ENCODE measurements at places on chromosomes 7 and 10. TPM values are rescaled to one million over a fixed set of nuclear protein-coding genes. Genes with fewer than 3 reads are reported as not detected.

- DNase-seq = peak; percentile 54
These were observed 145.2 kb downstream of the ARID5B start for GRCh38 chr10:62046522-62047227.

GRCh38 chr7:114939484-114940097, 17.7 kb downstream of the MDFIC start:
- peak; percentile 38 for DNase-seq

- no peak for DNase-seq
These were observed 606.3 kb upstream of the C7orf33 start for GRCh38 chr7:147984265-147984664.

DNA sequence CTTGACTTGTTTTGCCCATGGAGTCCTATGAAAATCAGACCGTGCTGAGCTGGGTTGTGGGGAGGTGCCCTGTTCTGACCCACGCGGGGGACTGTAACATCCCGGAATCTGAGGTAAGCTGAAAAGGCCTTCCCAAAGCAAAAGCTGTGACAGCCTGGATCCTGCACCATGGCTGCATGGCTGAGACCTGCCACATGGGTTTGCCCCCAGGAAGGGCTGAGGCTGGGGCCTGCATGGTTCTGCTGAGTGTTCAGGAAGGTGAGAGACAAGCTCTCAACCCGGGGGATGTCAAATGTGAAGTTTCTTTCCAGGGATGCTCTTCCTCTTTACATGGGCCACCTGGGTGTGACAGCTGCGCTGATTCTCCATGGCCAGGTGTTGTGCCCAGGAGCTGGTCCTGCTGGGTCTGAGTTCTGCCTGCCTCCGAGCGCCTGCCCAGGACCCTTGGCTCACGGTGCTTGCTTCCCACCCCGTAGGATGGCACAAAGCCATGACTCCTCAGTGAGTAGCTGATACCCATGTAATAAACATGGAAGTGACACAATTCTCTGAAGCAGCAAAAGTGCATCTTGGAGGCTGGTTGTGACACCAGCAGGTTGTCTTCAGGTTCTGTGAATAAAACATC, 58.3 kb downstream of the VIPR2 start:
- DNase-seq = no peak

GRCh38 chr7:126079581-126079980, 1150.0 kb upstream of the POT1 start:
- no peak for DNase-seq

DNA sequence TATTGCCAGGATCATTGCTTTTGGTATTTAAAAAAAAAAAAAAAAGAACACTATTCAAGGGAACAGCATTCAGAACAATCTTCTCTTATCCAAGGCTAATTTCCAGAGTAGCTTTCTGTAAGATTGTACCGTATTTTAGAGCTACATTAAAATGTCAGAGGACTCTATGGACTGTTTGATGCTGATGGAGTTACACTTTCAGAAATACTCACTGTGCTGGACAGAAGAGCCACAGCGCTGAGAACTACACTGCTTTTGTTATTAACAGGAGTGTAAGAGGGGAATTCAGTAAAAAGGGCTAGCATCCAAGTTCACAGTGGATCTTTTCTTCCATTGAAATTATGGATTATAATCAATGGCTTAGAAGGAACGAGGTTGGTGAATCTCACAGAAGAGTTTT, 247.7 kb downstream of the AHR start:
- DNase-seq = no peak

GRCh38 chr7:132261327-132262159, 314.7 kb downstream of the PLXNA4 start:
- no peak for DNase-seq

DNA sequence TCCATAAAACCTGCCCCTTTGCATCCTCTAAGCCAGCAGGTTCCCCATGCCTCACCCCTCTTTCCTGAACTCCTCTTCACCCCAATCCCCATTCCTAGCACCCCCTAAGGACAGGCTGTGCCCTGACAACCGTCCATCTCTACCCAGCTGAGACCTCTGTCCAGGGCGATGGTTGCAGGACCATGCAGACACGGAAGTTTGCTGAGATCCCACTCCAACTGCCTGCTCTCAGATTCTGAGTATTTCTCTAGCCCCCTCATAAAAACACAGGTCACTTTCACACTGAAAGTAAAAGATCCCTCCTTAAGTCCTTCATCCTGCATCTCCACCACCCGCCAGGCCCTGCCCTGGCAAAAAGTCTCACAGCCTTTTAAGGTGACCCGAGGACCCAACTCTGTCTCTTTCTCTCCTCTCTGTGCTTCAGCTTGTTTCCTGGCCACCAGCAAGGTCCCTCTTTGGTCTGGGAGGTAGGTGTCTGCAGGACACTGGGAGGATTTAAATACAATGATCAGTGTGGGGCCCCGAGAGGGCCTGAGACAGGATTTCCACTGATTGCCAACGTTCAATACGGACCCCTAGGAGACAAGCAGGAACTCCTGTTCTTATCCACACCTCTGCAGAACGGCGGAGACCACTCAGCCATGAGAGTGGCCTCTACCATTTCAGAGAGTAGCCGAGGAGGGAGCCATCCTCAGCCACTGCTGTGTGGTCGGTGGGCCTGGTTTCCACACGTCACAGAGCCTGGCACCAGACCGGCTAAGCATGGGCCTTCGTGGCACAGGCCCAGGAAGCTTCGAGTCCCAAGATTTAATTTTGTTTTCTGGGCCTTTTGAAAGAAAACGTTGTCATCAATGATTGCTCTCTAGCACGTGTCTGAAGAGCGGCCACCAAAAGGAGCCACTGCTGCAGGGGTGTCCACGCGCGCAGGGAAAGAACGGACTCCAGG, 27.9 kb downstream of the CALML3 start:
- no peak for DNase-seq

DNA sequence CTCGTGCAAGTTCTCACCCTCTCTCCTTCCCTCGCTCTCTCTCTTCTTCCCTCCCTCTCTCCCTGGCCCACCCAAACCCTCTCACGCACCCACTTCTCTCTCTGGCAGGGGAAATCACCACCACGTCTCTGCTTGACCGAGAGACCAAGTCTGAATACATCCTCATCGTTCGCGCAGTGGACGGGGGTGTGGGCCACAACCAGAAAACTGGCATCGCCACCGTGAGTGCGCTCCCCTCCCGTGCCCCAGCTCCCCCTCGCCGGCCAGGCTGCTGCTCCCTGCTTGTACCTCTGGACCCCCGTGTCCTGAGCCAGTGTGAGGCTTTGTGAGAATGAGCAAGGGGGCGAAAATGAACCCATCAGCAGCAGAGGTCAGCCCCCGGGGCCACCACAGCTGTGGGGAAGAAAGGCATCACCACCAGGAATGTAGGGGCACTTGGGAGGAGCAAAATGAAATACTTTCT, 25.5 kb downstream of the C10orf105 start:
- DNase-seq = no peak

DNA sequence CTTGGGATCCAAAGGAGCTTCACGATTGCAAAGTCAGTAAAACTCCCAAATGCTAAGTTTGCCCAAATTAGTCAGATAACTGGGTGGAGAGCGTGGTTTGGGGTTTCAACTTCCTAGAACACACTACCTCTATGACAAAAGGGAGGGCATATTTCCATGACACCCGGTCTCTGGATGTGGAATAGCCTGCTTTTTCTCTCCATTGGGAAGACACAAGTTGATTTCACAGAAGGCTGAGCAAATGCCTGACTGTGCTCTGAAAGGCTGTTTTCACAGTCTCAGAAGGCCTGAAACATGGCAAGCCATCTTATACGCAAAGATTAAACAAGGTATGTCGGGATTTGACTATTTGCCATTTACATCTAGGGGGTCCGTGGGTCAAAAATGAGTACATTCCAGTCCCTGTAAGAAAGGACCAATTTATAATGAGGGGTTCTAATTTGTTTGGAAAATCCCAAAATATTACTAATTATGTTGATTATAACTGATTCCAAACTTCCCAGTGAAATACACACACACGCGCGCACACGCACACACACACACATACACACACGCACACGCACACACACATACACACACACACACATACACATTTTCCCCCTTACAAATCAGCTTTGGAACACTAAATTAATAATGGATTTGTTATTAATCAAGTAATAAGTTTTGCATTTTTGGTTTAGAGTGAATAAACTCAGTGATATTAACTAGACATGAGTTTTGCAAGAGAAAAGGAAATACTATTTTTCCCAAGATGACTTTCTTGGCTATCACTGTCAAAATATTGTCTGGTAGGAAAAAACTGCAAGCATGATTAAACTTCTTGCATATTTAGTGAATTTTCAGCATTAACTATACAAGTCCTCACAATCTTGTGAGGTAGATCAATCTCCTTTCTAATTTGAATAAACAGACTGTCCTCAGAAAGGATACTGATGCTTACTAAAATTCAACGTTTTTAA, 105.0 kb downstream of the PRTFDC1 start:
- no peak for DNase-seq

DNA sequence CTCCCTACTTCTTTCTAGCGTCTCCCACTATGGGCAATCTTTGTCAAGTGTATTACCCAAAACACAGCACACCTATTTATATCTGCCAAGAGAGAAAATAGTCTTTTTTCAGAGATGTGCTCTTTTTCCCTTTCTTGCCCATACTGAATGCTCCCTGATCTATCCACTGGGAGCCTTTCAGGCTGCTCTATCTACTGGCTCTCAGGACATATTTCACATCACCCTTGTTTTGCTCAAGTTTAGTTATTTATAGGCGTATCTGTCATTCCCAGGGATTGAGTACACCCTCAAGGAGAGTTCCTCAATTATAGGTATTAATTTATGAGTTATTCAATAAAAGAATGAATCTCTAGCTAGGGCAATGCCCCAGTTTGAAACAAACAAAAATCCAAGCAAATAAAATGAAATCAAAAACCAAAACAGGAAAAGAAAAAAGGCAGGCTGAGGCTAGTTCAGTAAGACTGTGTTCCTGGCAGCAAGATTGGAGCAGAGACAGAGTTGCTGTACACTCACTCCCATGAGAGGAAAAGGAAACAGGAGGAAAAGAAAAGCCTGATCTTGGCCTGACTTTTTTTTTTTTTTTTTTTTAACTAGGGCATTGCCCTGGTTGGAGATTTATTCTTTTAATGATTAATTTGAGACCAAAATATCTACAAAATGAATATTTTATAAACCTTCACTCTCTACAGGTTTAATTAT, 665.9 kb upstream of the PCDH15 start:
- DNase-seq = no peak

- no peak for DNase-seq
These were observed 16.1 kb downstream of the ADD3 start for GRCh38 chr10:110023785-110024465.

DNA sequence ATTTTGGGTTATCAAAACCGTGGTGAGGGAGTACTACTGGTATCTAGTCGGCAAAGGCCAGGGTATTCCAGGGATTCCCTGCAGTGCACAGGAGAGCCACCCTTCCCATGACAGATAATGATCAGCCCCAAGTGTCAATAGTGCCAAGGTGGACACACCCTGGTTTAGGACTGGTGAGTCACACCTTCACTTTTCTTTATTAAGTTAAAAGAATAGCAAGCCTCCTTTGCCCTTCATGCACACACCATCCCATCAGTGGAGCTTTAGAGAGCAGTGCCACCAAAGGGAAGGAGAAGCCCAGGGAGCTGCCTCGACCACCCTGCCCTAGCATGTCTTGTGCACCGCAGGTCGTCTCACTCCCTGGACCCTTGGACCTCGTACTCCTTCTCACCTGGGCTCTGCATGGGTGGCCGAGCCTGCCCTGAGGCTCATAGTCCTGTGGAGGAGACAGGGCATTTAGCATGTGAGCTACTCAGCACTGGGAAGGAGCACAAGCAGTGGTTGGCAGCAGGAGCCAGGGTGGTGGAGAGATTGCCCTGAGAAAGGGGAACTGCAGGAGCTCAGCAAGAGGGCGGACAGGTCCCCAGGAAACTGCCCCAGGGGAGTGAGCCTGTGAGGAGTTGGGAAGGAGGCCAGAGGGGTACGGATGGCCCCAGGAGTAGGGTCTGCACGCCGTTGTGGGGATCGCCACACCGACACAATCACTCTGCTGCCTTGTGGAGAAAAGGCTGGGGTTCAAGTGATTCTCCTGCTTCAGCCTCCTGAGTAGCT, 17.4 kb downstream of the UBE2D4 start:
- peak; percentile 19 for DNase-seq

DNA sequence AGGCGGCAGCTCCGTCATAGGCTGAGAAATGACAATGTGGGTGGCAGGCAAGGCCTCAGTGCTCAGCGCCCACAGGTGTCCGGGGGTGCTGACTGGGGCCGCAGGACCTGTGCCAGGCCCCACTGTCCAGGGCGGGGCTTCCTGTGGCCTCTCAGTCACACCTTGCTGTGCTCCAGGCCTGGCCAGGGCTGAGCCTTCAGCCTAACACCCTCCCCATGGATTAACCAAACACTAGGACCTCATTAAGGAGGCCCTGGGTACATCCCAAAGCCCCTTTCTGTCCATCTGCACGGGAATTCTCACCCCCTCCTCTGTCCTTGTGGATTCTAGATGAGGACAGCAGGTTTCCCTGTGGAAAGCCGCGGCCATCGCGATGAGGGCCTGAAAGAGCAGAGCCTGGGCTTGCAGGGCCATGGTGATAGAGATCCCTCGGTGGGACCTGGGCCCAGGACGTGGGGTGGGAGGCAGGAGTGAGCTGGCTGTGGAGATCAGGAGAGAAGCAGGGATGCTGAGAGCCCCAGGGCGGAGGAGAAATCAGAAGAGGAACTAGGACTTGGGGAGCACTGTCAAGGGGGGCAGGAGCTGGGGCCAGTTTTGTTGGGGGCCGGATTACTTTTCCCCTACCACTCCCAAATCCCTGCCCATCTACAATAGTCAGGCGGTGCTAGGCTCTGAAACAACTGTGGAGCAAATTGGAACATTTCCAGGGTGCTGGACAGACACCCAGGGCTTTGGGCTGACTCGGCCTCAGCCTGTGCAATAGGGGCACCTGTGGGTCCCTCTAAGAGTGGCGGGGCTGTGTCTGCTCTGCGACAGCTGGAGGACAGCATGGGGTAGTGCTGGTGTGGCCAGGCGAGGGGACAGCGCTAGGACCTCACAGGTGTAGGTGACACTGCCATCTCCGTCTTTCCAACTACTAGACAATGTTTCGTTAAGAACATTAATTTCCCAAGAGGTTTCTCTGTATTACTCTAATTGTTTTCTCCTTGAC, 23.3 kb upstream of the MNX1 start:
- DNase-seq = no peak

DNA sequence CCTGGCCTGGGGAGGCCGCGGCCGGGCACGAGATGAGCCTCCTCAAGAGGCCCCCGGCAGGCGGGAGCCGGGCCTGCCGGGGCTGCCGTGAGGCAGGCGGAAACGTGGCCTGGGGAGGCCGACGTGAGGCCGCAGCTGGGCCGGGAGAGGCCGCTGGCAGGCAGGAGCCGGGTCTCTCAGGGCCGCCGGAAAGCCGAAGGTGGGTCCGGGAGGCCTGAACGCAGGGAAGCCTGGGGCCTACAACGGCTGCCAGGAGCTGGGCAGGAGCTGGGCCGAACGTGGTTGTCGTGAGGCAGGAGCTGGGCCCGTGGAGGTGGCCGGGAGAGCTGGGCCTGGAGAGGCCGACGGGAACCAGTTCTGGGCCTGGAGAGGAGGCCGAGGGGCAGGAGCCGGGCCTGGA, 171.9 kb downstream of the TPST1 start:
- DNase-seq = no peak

- DNase-seq = no peak
These were observed 98.2 kb downstream of the CCNY start for GRCh38 chr10:35434533-35434932.

GRCh38 chr7:123367484-123368122, 166.8 kb downstream of the IQUB start:
- DNase-seq = peak; percentile 45

The SLC18A3 gene
- total RNA-seq = not detected

The EBF3 gene
- 0.26 TPM for total RNA-seq

The PTF1A gene
- total RNA-seq = not detected

The RAMP3 gene
- total RNA-seq = not detected

The NEURL1 gene
- 1.1 TPM for total RNA-seq
